ENCODE measurements at places on chromosomes 13 and 19.

DNA sequence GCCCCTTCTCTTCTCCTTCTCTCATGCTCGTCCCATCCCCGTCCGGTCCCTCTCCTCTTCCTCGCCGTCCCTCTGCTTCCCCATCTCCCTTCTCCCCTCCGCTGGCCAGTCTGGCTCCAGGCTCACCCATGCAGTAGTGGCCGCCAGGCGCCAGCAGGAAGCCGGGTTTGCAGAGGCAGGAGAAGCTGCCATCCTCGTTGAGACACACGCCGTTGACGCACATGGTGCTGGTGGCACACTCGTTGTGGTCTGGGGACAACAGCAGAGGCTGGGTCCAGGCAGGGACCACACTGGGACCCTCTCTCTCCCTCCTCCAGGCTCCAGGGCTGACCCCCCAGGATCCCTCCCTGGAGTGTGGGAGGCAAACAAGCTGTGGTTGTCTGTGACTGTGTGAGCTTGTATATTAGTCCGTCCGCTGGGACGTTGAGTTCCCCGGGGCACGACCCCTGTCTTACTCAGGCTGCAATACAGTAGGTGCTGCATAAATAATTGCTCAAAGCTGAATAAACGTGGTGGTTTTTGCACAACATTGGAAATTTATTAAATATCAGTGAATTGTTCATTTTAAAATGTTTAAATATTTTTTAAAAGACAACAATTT, 16.4 kb downstream of the FBN3 start:
- DNase-seq, result no peak

DNA sequence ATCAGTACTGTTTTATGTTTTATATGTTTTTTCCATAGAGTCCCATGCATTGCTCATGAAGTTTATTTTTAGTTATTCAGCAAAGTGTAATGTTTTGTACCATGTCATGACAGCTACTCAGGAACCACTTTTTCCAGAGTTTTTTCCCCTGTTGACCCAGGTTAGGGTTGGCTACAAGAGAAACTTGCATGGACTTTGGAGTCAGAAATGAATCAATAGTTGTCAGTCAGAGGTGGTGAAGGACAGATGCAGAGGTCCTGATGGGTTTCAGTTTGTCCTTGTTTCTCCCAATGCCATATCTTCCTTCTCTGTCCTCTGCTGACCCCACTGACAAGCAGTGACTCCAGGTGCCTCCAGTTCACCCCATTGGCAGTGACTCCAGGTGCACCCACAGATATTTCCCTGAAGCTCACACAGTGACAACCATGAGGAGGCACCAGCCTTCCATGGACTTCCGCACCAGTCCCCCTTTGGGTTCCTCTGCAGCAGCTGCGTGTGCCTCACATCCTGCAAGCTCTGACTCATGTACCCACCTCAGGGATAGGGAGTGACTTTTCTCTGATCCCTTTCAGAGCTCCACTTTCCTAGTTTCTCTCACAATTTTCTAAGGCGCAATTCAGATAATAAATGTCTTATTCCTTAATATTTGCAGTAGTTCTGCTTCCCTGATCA, 92.1 kb downstream of the AKAP11 start:
- DNase-seq, result no peak

DNA sequence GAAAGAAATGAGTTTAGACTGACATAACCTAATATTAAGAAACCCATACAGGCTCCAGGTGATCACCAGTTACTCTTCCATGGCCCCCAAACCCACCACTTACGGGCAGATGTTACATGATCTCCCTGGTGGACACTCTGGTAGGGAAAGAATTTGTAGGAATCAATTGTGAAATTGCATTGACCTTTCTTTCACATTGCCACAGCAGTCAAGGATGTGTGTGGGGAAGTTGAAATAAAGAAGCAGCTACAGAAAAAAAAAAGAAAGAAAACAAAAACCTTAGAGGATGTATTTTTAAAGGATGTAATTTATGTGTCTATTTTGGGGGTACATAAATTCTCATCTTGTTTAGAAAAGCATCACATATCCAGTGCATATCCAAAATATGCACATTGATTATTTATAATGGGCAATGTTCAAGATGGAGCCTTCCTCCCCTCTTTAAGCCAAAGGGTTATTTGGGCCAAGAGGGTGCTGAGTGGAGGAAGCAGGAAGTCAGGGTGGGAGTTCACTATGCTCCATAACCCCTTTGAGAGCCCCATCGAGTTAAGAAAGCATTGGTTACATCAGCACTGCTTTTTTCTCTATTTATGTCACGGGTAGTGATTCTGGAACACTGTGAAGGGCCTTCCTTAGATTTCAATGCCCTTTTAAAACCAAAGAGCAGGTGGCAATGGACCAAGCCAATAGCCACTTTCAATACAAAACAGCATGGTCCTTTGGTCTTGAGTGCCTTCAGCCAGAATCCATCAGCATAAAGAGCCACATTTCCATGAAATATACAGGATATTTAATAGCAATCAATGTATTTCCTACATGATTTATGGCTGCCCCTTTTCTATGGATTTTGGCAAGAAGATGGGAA, 169.6 kb downstream of the LACC1 start:
- DNase-seq, result no peak

DNA sequence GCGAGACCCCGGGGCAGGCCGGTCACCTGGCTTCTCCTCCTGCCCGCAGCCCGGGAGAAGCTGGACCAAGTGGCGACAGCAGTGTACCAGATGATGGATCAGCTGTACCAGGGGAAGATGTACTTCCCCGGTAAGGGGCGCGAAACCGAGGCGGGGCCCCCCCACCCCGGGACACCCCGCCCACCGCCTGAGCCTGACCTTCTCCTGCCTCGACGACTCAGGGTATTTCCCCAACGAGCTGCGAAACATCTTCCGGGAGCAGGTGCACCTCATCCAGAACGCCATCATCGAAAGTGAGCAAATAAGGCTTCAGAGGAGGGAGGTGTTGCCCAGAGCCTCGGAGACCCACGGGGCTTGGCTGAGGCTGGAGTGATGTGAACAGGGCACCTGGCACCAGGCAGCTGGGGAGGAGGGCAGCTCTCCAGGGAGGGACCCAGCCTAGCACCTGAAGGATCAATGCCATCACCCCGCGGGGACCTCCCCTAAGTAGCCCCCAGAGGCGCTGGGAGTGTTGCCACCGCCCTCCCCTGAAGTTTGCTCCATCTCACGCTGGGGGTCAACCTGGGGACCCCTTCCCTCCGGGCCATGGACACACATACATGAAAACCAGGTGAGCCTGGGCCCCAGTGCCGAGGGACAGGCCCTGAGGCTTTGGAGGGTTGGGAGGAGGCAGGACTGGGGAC, 629 bp downstream of the IZUMO4 start:
- no peak for DNase-seq

- no peak for DNase-seq
Observed at GRCh38 chr19:8252922-8253589, 43.9 kb downstream of the CERS4 start.

GRCh38 chr13:67299751-67300150, 69.6 kb upstream of the PCDH9 start:
- DNase-seq, result no peak

DNA sequence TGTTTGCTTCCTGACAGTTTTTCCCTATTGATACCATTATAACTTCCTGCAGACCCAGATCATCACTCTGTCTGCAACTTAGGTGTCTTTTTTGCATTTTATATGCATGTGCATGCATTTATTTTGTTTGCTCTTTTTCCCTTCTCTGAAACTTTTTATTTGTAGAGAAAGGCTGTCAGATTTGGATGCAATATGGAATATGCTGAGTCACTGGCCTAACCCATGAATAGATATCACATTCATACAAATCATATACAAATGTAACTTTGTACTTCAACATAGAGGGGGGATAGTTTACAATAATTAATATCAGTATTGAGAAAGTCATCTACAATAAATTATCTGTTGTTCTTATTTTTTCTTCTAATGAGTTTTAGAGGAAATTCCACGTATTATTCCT, 1465.0 kb downstream of the EFNB2 start:
- no peak for DNase-seq
